ENCODE measurements at places on chromosomes 11 and 22. TPM values are rescaled to one million over a fixed set of nuclear protein-coding genes. Genes with fewer than 3 reads are reported as not detected.
A peak's percentile ranks its signal among the peaks of the same experiment; 100 is the strongest.

DNA sequence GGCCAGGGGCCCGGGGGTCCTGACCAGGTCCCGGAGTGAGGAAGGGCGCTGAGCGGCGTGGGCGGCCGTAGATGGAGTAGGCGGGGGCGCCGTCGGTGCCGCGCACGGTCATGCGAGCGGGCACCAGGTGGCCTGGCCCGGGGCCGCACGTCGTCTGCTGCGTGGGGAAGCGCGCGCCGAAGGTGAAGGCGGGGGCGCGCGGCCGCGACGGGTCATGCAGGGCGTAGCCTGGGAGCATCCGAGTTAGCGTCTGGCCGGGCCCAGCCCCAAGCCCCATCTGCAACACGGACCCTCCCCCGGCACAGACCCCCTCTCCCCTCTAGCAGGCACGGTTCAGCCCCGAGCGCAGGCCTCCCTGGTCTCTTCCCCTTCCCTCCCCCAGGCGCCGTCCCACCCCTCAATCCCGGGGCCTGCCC is 1.7 kb upstream of the TYMP start:
- DNase-seq = no peak

- DNase-seq = no peak
Observed at GRCh38 chr11:134632347-134633119, 220.5 kb upstream of the B3GAT1 start.

DNA sequence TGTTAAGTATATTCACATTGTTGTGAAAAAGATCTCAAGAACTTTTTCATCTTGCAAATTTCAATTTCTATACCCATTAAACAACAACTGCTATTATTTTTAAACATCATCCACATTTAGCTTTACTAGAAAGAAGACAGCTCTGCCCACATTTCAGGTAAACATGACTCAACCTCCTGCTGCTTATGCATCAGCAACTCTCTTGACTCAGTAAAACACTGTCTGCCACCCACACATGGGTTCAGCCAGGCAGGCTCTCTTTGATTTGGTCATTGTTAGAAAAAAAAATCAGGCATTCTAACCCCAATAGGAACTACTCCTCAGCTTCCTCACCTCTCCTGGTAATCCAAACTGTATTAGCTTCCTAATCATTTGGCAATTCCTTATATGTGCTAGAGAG is 5.1 kb upstream of the ENDOD1 start:
- no peak for DNase-seq

DNA sequence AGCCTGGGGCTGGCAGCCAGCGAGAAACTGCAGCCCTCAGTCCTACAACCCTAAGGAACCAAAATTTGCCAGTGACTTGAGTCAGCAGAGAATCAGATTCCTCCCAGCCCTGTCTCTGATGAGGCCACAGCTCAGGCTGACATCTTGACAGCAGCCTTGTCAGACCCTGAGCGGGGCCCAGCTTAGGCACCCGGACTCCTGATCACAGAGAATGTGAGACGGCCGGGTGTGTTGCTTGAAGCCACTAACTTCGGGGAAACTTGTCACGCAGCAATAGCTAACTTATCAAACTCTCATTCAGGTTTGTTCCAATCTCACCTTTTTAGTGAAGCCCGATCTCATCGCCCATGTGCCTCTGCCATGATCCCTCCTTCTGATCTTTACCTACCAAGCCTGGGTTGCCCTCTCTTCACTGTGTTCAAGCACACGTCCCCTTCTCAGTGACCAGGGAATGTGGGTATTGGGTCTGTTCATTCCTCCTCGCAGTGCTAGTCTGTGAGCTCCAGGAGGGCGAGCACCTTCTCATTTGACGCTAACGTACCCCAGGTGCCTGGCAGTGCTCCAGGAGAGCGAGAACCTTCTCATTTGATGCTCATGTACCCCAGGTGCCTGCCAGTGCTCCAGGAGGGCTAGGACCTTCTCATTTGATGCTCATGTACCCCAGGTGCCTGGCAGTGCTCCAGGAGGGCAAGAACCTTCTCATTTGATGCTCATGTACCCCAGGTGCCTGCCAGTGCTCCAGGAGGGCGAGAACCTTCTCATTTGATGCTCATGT is 280.7 kb downstream of the BRD1 start:
- no peak for DNase-seq

GRCh38 chr11:41446107-41446506 is 13.3 kb downstream of the LRRC4C start:
- DNase-seq = no peak

DNA sequence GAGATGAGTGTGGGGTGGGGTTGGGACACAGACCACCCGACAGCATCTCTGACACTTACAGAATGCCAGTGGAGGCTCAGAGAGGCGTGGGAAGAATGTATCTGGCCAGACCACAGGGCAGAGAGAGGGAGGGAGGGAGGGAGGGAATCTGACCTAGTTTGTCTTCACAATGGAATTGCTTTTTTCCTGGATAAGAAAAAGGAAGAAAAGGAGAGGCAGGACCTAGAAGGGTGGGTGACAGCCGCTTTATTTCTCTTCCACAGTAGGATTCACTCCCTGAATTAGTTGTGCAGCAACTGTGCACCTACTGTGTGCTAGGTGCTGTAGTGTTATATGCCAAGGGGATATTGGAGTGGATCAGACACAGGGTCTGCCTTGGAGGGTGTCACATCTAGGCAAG is 3.7 kb downstream of the KCNK4 start:
- no peak for DNase-seq

GRCh38 chr11:67500484-67500821 is 4.7 kb downstream of the PITPNM1 start:
- DNase-seq = no peak

DNA sequence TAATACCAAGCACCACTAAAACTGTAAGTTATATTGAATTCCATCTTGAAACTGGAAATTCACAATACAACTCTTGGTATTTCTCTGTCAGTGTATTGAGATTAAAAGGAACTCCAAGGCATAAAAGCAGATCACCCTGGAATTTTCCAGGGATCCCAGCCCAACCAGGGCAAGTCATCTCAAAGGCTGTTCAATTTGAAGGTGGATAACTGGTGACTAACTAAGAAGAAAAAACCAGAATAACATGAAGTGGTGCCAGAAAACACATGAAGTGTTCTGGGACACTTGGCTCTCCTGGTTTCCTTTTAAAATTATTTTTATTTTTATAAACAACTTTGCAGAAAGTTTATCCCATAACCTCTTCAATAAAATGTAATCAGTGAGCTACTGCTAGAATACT is 7.8 kb upstream of the BMAL1 start:
- DNase-seq = no peak

- DNase-seq = no peak
Observed at GRCh38 chr11:126893796-126894195, 106.8 kb downstream of the KIRREL3 start.

- peak; percentile 73 for DNase-seq
Observed at GRCh38 chr22:17350292-17350691, 19.0 kb upstream of the CECR2 start.

GRCh38 chr11:99432677-99433076 is 411.9 kb downstream of the CNTN5 start:
- DNase-seq = no peak

The YAP1 gene
- total RNA-seq = 29.9 TPM

DNA sequence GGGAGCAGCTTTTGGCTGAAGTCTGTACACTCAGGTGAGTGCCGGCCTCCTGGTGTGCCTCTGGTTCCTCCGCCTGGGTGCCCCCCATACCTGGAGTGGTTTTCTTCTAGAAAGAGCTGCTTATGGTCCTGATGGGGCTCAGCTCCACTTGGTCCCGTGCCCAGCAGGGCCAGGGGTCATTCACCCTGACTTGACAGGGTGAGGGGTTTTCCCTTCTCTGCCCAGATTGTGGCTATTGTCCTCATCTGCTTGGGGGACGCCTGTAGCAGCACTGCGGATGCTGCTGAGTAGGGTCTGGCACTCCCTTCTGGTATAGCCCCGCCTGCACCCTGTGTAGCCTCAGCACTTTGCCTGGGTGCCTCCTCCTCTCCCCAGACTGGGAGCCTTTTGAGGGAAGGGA is 8.2 kb downstream of the OMP start:
- no peak for DNase-seq

DNA sequence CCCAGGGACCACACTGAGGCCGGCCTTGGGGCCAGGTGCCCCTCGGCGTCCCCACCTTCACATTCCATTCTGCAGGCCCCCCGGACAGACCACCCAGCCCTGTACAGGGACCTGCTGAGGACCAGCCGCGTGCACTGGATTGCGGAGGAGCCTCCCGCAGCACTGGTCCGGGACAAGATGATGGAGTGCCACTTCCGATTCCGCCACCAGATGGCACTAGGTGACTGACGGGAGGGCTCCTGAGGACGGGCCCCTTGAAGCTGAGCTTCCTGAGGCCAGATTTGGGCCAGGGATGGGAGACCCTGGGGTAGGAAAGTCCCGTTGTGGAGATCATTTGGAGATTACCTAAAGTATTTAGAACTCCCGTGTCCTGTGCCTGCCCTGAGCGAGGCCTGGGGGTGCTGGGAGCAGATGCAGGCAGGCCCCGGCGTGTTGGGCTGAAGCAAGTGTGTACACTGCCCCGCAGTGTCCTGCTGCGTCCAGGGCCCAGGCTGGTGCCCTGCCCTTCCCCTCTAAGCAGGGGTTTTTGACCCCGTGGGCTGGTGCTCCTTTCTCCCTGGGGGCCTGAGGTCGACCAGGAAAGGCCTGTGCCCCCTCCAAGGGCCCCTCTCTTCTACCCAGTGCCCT is 20.0 kb downstream of the TRMU start:
- peak; percentile 75 for DNase-seq

- no peak for DNase-seq
Observed at GRCh38 chr22:24681236-24681635, 78.2 kb downstream of the GGT1 start.

The OSBP2 gene
- 1.6 TPM for total RNA-seq

GRCh38 chr22:37079158-37079557 is 27.6 kb downstream of the KCTD17 start:
- no peak for DNase-seq

DNA sequence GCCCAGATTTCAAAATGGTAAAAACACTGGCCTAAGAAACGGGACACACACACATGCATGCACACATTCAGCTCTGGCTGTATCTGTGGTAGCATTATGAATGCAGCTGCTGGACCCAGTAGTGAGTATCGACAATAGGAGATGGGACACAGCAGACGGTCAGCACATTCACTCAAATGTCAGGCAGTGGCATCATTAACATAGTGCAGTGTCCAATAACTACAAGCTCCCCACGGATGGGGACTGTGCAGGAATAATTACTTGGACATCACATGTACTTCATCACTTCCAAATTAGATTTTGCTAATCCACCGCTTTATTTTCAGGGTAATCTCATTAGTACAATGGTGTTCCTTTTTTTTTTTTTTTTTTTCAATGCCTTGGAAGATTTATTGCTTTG is 109.5 kb downstream of the FANCF start:
- DNase-seq = no peak

GRCh38 chr11:116339306-116340098 is 433.3 kb downstream of the BUD13 start:
- peak; percentile 16 for DNase-seq

DNA sequence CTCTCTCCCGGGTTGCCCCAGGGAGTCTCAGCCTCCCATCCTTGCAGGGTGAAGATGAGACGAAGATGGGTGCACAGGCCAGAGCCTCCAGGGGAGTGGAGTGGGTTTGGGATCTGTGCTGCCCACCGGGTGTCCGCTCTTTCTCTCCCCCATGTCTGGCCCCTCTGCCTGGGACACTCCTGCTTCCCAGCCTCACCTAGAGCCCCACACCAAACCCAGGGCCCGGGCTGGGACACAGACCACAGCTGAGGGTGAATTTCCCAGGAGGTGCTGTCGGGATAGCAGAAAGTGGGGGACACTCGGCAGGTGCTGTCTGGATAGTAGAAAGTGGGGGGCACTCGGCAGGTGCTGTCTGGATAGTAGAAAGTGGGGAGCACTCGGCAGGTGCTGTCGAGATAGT is 25.0 kb upstream of the KRTAP5-7 start:
- no peak for DNase-seq

The CABP4 gene
- total RNA-seq = not detected

- DNase-seq = no peak
Observed at GRCh38 chr11:82539669-82540068, 194.0 kb downstream of the FAM181B start.

DNA sequence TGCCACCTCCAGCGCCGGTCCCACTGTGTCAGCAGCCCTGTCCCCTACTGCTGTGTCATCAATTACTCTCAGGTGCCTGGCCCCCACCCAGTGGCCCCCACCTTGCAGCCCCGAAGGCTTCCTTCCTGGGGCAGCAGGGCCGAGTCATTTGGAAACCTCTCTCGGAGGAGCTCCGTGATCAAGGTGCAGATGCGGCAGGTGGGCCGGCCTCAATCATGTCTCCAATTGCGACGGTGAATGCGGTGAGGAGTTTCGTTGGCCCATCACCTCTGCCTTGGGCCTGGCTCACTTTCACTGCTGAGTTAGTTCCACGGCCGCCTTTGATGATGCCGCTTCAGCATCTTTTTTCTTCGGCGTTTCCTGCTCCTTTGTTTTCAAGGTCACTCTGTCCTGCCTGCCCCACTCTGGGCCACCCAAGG is 11.3 kb upstream of the CXCR5 start:
- no peak for DNase-seq

The OR10AG1 gene
- not detected for total RNA-seq

The RAB38 gene
- 376 TPM for total RNA-seq

Measured in SK-MEL-5 (cell line).